ENCODE measurements at places on chromosomes 1 and 21.

GRCh38 chr1:81802457-81802706, 1.6 kb downstream of the ADGRL2 start:
- no peak for DNase-seq

GRCh38 chr1:203325026-203325417, 19.7 kb downstream of the BTG2 start:
- no peak for DNase-seq

DNA sequence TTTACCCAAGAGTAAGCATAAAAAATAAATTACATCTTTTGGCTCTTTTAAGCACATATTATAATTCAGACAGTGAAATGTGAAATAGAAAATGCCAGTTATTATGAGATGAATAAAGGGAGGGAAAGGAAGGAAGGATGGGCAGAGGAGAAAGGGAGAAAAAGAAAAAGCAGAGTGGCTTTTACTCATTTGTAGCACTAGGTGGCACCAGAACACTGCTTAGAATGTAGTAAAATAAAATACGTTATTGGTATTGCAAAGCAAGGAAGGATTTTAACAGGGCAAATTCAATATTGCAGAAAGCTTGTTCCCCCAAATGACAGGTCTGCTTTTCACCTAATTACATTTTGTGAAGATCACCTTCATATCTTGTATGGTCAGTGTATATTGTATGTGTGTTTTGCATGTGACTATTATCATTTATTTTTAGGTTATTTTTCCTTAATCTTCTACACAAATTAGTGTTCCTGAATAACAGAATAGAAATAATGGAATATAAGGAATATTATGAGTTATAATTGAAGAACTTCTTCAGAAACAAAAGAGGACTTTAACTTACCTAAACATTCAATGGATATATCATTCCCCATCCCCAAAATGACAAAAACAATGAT, 9.1 kb upstream of the PCNX2 start:
- DNase-seq = peak; percentile 45

- DNase-seq = no peak
Measured at GRCh38 chr1:197984289-197984688, 67.1 kb downstream of the LHX9 start.

- DNase-seq = no peak
Measured at GRCh38 chr1:170714938-170715337, 51.0 kb downstream of the PRRX1 start.

DNA sequence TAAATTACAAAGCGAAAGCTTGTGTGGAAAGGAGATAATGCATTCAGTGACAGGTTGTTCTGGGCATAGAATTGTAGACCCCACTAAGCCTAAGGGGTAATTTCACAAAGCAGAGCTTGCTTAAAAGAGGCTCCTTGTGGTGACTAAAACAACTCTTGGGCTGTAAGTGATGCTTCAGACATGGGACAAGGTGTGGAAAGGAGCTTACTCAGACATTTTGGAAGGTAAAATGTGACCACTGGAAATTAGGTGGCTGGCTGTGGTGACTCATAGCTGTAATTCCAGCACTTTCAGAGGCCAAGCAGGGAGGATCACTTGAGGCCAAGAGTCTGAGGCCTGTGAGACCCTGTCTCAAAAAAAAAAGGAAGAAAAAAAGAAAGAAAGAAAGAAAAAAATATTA, 51.1 kb upstream of the LRRC8C start:
- DNase-seq = no peak

DNA sequence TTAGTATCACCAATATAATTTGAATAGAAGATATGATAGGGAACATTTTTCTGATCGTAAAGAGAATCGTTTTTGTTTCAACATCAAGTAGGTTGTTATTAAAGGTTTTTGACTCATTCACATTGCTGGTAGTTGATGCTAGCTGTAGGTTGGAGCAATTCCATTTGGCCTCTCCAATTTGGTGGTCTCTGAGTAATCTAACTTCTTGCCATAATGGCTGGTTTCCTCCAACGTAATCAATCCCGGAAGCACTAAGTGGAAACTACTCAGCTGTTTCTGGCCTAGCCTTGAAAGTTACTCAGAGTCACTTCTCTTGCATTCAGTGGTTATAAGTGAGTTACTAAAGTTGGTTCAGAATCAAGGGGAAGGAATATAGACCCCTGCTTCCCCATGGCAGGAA, 26.0 kb downstream of the RCOR3 start:
- DNase-seq = no peak

DNA sequence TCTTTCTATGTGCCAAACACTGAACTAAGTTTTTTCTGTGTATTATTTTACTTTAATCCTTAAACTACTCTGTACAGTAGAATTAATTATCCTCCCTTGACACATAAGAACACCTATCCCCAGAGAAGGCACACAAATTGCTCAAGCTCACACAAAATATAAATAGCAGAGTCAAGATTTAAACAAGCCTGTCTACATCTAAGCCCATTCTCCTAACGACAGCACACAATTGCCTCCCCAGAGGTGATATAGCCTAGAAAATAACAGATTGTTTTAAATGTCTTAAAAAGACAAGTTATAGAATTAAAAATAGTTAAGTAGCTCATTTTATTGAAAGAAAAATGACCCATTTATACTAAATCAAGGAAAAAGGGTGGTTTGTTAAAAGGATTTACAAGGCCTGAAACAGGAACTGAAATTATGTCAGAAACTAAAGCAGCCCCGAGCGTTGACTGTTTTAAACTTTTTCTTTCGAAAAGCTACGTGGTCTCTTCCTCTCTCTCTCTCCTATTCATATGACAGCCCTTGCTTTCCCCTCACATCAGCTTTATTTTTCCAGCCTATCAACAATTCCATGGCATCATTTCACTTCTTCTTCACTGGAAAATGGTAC, 30.5 kb downstream of the TNFSF18 start:
- peak; percentile 73 for DNase-seq

GRCh38 chr1:35587736-35588135, 14.6 kb downstream of the TFAP2E start:
- DNase-seq = no peak

DNA sequence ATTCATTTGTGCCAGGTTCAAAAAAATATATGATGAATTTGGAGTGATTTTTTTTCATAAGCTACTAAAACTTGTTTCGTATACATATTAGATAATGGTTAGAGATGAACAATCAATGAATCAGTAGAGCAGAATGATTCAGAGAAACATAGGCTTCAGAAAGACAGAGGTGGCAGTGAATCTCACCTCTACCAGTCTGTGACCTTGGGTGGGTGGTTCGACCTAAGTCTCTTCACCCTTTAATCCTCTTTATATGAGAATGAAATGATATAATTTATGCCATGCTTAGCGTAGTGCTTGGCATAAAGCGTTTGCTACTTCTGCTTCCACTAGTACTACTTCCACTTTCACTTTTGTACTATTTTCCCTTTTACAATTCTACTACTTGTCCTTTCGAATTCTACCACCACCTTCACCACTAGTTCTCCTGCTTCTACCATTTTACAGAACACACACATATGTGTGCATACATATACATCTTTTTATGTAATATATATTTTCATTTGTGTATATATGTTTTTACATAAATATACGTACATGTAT, 45.1 kb downstream of the FYB2 start:
- DNase-seq = no peak

DNA sequence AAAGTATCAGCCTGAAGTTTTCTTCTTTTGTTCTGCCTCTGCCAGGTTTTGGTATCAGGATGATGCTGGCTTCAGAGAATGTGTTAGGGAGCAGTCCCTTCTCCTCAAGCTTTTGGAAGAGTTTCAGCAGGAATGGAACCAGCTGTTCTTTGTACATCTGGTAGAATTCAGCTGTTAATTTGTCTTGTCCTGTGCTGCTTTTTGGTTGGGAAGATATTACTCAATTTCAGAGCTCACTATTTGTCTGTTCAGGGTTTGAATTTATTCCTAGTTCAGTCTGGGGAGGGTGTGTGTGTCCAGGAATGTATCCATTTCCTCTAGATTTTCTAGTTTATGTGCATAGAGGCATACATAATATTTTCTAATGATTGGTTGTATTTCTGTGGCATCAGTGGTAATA, 12.8 kb downstream of the ZNF678 start:
- no peak for DNase-seq

DNA sequence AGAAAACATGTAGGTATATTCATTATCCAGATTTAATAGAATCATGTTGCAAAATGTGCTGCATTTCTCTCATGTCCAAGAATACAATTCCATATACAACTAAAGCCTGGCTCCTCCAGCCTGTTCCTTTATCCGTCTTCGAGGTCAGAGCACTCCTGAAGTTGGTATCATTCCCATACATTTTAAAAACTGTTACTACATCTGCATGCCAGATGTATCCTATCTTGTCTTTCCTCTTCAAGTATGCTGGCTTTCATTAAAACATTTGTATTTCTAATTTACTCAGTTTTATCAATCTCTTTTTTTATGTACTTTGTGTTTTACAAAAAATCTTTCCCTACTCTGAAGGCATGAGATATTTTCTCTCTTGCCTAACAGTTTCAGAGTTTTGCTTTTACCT, 536.6 kb upstream of the USP24 start:
- DNase-seq = no peak

- DNase-seq = no peak
Measured at GRCh38 chr1:60488847-60489246, 415.3 kb upstream of the C1orf87 start.

DNA sequence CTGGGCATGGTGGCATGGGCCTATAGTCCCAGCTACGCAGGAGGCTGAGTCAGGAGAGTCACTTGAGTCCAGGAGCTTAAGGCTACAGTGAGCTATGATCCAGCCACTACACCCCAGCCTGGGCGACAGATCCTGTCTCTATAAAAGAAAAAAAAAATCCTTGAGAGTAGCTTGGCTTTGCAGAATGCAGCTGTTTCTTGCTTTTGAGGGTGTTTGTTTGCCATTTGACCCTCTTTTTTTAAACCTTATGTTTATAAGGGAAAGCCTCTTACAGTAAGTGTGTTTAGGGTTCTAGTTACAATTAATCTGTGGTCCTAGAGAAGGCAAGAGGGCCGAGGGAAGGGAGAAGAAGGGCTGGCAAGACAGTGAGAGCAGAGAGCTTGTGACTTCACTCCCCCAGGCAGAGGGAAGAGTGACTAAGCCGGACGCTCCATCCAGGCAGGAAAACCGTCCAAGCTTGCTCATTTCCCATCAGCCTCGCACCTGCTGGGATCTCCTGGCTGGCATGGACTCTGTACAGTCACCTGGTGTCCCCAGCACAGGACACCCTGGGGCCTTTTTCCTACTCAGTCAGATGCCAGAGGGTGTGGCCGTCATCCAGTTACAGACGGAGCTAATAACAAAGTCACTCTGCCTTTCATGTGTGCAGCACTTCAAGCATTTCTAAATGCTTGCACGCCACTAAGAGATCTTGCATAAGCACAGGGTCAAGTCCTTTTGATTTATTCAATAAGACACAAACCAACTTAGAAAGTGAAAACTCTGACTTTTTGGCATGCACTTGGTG, 55.5 kb upstream of the PSEN2 start:
- peak; percentile 75 for DNase-seq
